ENCODE measurements at places on chromosomes 11 and 22.
A peak's percentile ranks its signal among the peaks of the same experiment; 100 is the strongest.

DNA sequence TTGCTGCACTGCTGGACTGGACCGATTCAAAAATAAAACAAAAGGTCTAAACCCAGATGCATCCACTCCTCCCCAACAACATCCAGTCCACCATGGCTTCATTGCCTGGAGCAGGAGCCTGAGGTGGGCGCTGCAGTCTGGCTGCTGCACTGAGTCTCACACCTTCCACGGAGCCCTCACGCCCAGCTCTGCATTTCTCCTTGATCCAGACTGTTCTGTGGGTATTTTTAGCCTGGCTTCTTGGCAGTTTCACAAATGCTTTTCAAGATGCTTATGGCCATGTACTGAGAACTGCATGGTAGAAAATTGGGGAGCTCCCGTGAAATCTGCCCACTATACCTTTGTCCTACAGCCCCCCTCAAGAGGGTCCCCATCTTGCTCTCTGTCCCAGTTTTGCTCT is 53.3 kb upstream of the JAM3 start:
- DNase-seq, result no peak

DNA sequence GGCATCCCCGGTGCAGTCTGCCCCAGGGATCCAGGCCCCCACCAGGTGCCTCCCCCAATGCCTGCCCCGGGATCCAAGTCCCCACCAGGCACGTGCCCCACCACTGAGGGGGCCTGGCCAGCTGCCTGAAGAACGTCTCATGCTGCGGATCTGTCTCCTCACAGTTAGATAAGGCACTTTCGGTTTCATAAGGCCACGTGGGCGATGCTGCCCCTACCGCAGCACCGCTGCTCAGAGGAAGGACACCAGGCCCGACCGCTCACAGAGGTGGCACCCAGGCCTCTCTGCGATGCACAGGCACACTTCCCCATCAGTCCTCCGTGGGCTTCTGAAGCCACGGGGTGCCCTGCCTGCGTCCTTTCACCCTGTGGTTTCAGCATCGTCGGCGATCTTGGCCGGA is 68.1 kb upstream of the BID start:
- DNase-seq, result no peak

DNA sequence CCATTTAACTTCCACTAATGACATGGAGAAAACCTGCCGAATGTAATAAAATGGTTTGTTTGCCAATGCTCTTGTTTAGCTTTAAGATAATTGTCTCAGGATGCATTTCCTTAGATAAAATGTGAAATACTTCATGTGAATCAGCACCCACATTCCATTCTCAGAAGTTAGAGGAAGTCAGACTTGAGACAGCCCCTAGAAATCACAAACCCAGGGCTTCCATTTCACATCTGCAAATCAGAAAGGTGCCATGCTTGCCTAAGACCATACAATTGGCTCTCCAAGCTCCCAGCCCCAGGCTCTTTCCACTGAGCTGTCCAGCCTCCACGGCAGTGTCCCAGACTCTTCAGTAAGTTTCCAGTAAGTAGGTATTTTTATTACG is 35.6 kb upstream of the ADORA2A start:
- DNase-seq, result no peak

DNA sequence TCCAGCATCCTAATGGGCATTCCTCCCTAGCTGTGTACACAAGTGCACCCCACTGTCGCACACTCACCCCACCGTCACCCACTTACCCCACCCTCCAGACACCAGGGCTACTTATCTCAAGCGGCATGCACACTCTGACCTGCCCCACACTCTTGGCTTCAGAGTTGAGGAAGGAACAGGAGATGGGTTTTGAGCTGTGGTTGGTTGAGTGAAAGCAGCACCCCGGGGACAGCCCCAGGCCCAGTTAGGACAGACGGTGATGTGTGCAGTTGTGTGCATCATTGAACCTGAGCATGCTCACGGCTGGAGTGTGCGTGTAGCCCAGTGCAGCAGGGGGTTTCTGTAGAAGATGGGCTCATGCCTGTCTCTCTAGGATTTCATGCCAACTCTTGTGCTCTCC is 32.5 kb downstream of the AHNAK start:
- DNase-seq, result no peak

DNA sequence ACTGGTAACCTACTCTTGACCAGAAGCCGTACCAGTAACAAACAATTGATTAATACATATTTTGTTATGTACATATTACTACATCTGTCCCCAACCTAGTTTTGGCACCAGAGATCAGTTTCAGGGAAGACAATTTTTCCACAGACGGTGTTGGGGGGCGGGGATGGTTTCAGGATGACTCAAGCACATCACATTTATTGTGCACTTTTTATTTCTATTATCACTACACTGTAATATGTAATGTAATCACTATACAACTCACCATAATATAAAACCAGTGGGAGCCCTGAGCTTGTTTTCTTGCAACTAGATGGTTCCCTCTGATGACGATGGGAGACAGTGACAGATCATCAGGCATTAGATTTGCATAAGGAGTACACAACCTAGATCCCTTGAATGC is 15.5 kb downstream of the DGCR8 start:
- DNase-seq, result no peak

DNA sequence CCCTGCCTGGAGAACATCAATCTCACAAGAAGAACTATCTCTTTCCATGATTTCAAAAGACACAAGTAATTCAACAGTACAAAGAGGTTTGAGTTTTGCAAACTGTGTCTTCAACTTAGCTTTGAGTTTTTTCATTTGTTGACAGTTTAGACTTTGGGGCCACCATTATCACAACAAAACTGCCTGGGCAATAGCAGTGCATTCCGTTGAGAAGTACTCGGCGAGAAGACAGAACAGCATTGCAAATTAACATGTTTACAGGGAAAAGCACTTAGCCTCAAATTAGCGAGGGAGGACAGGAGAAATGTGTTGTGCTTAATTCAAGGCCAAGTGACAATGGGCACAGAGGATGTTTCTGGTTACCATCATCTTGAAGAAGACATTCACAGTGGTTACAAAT is 133.2 kb upstream of the MPPED2 start:
- no peak for DNase-seq

DNA sequence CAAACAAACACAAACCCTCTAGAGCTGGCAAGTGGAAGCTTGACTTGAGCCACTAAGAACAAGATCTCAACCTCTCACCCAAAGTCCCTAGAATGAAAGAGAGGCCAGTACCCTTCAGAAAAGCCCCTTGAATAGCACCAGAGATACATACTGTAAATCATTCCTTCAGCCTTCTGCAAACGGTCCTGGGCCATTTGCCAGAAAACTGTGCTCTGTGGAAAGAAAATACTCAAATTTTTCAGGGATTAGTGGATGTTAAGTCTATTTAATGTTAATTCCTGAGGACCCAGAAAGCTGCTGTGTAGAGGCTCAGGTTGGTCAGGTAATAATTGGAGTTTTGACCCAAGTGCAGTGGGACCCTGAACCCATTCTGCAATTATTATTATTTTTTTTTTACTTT is 16.9 kb downstream of the SERPINH1 start:
- DNase-seq, result no peak

DNA sequence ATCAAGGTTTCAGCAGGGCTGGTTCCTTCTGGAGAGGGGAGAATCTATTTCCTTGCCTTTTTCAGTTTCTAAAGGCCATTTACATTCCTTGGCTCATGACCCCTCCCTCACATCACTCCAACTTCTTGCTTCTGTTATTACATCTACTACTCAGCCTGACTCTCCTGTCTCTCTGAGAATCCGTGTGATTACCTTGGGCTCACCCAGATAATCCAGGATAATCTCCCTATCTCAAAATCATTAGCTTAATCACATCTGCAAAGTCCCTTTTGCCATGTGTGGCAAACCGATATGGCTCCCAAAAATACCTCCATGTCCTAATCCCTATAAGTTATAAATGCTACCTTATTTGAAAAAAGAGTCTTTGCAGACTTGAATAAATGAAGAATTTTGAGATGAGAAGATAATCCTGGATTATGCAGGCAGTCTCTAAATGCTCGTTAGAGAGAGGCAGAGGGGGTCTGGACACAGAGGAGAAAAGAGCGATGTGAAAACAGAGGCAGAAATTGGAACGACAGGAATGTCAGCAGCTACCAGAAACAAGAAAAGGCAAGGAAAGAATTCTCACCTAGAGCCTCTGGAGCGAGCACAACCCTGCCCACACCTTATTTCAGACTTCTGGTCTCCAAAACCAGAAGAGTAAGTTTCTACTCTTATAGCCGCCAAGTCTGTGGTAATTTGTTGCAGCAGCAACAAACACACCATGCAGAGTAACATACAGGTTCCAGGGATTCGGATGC is 23.6 kb upstream of the ARHGAP32 start:
- DNase-seq, result no peak

DNA sequence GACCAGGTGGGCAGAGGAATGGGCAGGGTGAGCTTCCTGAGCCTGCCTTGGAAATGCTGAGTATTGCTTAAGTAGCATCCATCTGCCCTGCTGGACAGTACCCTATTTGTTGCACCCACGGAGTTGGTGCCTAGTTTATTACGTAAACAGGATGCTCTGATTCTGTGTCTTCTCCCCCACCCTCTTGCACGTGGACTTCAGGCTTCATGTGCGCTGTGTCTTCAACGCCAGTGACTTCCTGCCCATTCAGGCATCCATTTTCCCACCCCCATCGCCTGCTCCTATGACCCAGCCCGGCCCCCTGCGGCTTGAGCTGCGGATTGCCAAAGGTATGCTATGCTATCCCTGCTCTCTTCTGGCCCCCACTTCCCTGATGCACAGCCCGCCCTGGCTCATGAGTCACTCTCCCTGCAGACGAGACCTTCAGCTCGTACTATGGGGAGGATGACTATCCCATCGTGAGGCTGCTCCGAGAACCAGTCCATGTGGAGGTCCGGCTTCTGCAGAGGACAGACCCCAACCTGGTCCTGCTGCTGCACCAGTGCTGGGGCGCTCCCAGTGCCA is 5.7 kb downstream of the ZP1 start:
- peak; percentile 31 for DNase-seq

DNA sequence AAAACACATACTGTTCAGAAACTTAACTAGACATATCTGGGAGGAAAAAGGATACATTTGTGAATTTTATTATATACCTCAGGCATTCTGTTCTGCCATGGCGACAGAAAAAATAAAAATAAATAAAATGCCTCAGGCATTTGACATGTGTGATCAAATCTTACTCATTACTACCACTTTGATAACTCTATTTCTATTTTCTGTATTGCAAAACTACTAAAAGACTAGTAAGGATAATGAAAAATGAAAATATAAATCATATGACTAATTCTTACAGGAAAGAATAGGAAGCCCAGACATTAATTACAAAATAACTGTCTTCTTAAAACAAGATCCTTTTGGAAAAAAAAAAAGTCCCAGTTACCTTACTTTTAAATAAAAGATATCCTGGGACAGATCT is 5.3 kb downstream of the PICALM start:
- no peak for DNase-seq

DNA sequence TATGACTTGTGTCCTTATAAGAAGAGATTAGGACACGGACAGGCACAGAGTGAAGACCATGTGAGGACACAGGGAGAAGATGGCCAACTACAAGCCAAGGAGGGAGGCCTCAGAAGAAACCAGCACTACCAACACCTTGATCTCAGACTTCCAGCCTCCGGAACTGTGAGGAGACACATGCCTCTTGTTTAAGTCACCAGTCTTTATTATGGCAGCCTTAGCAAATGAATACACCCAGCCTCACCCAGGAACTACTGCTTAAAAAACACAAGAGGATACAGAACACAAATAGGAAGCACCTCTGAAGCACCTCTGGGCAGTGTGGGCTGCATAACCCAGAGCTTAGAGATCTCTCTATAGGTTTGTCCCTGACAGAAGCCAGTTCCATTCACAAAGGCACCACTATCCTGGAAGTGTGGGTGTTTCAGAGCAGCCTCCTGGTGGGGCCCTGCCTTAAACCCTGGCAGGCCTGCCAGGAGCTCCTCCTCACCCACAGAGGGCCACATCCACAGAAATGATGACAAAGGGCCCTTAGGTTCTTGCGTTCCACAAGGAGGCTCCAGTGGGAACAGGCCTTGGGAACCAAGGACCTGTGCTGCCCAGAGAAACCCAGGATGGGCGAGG is 58.8 kb downstream of the CHRDL2 start:
- peak; percentile 10 for DNase-seq

DNA sequence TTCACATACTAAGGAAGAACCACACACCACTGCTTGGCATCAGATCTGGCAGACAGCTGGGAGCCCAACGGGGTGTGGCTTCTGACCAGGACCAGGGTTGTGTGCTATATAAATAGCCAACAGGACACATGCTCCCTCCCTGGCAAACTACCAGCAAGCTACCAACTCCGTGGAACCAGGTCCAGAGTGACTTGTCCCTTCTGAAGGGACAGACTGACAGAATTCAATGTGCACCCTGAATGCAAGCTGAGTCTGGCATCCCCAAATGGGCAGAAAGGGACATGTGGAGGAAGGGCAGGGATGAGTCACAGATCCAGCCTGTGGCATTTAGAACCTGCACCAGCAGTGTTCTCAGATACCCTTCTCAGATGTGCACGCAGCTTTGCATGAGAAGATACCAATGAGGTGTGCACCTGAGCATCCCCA is 92.9 kb downstream of the MICAL3 start:
- no peak for DNase-seq

DNA sequence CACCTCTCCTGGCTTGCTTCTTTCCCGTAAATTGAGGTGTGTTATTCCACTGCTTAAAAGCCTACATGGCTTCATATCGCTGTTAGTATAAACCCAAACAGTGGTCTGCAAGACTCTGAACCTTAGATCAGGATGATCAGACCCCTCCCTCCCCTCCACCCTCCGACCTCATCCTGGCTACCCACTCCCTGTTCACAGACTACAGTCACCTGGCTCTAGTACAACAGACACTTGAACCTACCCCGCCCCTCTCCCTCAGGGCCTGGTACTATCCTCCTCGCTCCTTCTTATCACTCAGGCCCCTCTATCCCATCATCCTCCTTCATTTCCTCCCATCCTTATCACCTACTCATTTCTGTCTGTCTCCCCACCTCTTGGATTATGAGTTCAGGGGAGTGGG is 20.1 kb downstream of the PTPRJ start:
- DNase-seq, result no peak

DNA sequence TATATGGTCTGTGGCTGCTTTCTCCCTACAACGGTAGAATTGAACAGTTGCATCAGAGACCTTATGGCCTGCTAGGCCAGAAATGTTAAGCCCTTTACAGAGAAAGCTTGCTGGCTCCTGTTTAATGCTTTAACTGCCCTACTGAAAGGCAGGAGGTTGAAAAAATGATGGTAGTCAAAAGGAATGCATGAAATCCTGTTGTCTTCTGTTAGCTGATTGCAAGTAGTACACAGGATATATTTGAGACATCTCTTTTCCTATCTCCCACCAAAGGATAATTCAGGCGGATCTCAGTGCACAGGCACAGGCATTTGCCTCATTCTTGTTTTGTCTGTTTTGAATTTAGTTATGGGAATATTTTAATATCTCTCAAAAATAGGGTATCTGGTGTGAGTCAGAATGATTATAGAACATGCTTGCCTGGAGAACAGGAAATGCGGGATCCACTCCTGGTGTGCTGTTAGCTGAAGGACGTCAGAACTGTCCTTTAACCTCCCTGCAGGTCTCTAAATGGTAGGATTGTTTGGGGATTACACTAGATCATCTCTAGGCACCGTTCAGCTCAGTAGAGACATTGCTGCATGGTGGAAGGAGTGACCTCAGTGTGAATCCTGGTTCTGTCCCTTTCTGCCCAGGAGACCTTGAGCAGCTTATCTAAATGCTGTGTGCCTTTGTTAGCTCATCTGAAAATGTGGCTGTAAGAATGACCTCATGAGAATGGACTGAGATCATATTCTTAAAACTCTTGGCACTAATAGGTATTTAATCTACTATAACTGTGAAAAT is 49.5 kb downstream of the PACS1 start:
- no peak for DNase-seq
